H7 (cell line): ENCODE measurements at places on chromosomes 5 and 9.

GRCh38 chr5:15387931-15388524 is 112.0 kb upstream of the FBXL7 start:
- no peak for DNase-seq

- no peak for DNase-seq
Measured at GRCh38 chr9:8826281-8826680, 1026.7 kb upstream of the DMAC1 start.

- DNase-seq: peak; percentile 26
Measured at GRCh38 chr5:8993031-8993430, 552.8 kb downstream of the SEMA5A start.

DNA sequence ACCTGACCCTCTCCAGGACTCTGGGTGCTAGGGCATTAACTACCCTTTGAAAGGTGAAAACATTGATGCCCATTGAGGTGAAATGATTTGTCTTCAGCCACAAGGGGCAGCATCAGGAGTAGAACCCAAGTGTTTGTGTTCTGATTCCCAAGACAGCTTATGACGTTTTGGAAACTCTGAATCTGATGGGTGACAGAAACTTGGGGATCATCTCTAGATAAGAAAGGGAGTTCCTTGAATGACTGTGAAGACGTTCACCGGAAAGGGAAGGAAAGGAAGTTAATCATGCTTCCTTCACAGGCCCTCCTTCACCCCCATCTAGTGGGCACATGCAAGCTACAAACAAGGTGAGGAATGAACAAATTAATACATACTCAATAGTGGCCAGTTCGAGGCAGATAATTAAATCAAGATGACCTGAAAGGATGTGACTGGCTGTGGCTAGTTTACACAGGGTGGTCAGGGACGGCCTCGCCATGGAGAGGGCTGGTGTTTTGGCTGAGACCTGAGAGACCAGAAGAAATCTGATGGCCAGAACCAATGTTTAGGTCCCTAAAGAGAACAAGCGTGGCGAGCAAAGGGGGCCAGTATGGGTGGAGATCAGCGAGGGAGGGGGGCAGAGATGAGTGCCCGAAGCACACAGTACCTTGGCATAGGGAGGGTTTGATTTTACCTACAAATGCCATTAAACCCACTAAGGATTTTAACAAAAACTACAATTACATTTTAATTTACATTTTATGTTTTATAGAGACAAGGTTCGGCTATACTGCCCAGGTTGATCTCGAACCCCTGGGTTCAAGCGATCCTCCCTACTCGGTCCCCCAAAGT is 937 bp upstream of the SLC26A2 start:
- DNase-seq: peak; percentile 68

DNA sequence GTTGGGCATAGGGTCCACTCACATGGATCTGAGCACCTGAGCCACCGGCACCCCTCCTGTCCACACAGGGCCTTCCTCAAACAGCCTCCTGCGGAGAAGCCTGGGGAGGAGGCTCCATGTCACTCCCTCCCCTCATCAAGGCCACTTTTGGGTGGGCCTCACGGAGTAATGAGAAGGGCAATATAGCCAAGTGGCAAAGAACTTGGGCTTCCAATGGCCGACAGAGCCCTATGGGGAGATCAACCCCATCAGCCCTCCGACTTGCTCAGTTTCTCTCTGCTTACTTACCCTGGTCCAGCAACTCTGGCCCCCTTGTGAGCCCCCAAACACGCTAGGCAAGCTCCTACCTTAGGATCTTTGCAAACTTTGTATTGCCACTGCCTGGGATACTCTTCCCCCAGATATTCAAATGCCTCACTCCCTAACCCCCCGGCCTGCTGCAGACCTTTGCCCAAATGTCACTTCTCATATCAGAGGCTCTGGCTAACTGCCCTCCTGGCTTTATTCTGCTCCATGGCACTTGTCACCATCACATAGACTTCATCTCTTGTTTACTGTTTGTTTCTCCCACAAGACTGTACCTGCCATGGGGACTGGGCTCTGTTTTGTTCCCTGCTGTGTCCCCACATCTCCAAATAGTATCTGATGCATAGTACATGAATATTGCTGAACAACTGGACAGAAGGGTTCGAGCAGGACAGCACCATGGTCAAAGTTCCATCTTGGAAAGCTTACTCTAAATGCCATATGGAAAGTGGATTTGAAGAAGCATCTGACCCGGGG is 220.8 kb downstream of the FSTL4 start:
- DNase-seq: no peak

DNA sequence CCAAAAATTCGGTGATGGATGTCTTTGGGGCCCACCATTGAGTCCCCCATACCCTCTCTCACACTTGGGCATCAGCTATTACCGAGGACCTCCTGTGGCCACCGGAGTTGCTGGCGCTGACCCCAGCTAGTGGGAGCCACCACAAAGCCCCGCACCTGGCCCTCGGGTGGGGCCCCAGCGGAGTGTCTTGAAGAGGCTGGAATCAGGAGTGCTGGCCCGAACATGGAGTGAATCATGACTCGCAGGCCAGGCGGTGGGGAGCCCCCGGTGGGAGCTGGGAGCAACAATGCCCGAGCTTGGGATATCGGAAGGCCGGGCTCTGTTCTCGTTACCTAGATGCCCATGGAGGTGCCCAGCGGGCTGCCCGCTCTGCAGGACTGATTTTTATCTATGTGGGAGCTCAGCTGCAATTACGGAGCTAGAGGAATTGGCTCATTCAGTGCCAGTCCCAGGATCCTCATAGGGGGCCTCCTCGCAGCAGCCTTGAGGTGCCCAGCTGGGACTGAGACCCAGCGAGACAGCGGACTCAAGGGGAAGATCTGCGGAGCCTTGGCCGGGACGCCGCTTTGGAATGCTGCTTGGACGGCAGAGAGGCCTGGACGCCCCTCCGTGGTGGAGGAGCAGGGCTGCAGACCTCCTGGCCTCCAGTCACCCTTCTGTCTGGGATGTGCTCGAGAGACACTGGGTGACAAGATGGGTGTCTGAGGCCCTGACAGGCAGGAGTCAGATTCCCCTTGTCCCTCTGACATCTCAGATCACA is 70.8 kb downstream of the PSMB7 start:
- DNase-seq: peak; percentile 78

- DNase-seq: no peak
Measured at GRCh38 chr9:16899606-16900005, 29.1 kb upstream of the BNC2 start.

DNA sequence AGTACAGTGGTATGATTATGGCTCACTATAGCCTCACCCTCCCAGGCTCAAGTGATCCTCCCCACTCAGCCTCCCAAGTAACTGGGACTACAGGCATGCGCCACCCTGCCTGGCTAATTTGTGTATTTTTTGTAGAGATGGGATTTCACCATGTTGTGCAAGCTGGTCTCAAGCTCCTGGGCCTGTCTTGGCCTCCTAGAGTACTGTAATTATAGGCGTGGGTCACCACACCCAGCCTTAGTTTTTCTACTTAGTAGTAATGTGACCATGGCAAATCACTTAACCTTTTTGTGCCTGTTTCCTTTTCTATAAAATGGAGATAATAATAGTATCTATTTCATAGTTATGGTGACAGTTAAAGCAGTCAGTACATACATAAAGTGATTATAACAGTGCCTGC is 22.2 kb downstream of the GLE1 start:
- DNase-seq: no peak
